ENCODE measurements at places on chromosomes 12 and 14.

GRCh38 chr12:119649202-119649808 is 18.6 kb upstream of the PRKAB1 start:
- no peak for DNase-seq

GRCh38 chr14:29861996-29862395 is 65.7 kb downstream of the PRKD1 start:
- DNase-seq, result no peak

DNA sequence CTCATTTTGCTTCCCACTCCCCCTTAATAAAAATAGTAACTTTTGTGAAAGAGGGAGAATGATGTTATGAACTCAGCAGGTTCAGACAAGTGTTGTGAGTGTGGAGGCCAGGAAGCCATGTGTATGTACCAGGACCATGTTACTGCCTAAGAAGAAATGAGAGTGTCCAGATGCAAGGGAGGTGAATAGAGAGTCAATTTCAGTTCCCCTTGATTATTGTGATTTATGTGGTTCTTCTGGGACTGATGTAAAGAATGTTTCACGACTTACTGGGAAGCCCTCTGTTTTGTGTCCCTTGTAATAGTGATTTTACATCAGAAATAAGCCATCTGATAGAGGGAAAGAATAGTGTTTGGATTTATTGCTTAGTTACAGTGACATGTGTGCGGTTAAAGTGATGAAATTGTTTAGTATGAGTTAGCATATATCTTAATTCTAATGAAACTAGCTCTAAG is 32.5 kb downstream of the FBXO34 start:
- no peak for DNase-seq

- DNase-seq, result no peak
Observed at GRCh38 chr14:74008843-74009499, 10.1 kb downstream of the ENTPD5 start.

GRCh38 chr12:12653922-12654321 is 42.1 kb downstream of the GPR19 start:
- DNase-seq, result no peak

DNA sequence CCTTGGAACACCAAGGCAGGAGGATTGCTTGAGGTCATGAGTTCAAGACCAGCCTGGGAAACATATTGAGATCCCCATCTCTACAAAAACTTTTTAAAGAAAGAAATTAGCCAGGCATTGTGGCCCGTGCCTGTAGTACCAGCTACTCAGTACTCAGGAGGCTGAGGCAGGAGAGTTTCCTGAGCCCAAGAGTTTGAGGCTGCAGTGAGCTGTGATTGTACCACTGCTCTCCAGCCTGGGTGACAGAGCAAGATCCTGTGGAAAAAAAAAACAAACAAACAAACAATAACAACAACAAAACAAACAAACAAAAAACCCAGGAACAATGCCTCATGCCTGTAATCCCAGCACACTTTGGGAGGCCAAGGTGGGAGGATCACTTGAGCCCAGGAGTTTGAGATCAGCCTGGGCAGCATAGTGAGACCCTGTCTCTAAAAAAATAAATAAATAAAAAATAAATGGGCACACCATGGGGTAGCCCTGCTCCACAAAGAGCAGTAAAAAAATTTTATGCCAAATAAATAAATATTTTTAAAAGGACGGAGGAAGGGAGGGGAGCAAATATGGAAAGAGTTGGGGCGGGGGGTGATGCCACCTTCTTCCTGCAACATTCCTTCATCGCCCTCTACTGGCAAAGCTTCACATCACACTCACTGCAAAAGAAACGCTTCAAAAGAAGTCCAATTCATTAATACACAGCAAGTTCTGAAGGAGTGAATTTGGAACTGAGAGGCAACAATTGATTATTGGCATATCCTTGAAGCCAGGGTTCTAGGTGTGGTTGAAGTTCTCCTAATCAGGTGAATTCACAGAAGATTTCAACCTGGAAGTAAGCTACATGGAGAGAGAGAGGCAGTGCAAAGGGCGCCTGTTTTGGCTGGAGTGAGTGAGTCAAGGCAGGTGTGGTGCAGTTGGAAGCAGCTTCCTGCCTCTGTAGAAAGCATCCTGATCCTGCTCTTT is 8.8 kb upstream of the GNPTAB start:
- DNase-seq, result peak; percentile 32

- no peak for DNase-seq
Observed at GRCh38 chr12:50103767-50104321, at the start of gene GPD1. Gene GPD1, plus strand, starts transcription at chr12:50104008. Its CDS starts 43 bp downstream, at chr12:50104051.

- DNase-seq, result no peak
Observed at GRCh38 chr12:128914908-128915563, 61.8 kb downstream of the GLT1D1 start.

DNA sequence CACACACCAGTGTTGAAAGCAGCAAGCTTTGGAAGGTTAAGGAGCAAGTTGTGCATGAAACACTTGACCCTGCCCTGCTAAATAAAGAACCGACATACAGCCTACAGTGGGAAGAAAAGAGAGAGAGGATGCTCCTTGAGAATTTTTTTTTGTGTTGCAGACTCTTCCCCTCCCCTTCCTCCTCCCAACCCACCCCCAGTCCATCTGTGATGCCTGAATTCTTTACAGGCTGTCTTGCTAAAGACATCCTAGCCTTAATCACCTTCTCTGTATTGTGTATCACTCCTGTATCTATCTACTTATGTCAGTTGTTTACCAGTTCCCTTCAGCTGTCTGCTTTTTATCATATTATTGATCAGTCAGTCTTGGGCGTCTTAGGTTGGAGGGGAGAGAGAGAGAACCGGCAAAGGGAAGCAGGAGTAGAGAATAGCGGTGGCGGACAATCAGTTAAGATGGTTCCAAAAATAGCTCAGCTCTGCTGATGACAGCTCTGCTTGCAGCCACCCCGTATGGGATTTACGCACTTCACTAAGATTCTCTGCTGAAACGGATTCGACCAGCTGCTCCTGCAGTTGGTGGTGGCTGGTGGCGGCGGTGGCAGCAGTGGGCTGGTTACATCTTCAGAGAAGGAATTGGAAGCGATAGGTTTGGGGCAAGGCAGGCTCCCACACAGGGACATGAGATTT is 664.7 kb downstream of the NRXN3 start:
- no peak for DNase-seq

All from effector memory CD4-positive, alpha-beta T cell (primary cell).